ENCODE measurements at places on chromosomes 1 and 21. TPM values are rescaled to one million over a fixed set of nuclear protein-coding genes. Genes with fewer than 3 reads are reported as not detected.

GRCh38 chr21:23960769-23961168, 1646.5 kb downstream of the MRPL39 start:
- DNase-seq = no peak

- DNase-seq = no peak
These were observed 32.7 kb downstream of the TRIM11 start for GRCh38 chr1:228373681-228374571.

- no peak for DNase-seq
These were observed 17.7 kb downstream of the NBPF3 start for GRCh38 chr1:21457654-21458053.

GRCh38 chr1:56617141-56617540, 28.0 kb upstream of the PRKAA2 start:
- no peak for DNase-seq

GRCh38 chr1:172423336-172423735, 2.9 kb downstream of the C1orf105 start:
- DNase-seq = no peak

GRCh38 chr1:21497466-21498061, 11.7 kb upstream of the ALPL start:
- DNase-seq = no peak

- DNase-seq = no peak
These were observed 420.9 kb downstream of the PRDM2 start for GRCh38 chr1:14120895-14121294.

- DNase-seq = no peak
These were observed 258.8 kb downstream of the PLPP3 start for GRCh38 chr1:56320464-56321149.

- DNase-seq = no peak
These were observed 69.7 kb downstream of the NFIA start for GRCh38 chr1:61152066-61152465.

DNA sequence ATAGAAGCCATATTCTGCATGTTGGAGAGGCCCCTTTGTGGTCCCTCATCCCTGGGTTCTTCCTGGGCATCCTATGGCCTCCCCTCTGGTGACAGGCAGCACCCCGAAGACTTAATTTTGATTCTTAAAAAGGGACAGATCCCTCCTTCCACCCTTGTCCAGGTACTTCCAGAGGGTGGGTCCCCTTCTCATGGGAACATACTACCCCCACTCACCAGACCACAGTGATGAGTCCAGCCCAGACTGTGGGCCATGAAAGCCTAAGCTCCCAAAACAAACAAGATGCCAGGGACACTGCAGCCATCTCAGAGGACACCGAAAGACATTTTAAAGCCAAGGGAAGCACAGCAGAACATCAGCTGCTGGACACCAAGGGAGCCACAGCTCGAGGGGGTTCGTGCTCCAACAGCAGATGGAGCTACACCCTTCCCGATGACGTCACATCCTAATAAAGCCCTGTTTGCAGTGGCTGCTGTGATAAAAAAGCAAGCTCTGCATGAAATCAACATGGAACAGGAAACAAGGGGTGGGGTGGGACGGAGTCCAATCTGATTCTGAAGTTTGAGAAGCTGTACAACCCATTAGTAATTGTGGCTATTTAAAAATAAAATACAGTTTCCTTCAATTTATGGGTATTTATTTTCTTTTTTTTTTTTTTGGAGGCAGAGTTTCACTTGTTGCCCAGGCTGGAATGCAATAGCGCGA, 32.4 kb downstream of the GNB1 start:
- peak; percentile 98 for DNase-seq

- DNase-seq = no peak
These were observed 110.8 kb downstream of the PLXNA2 start for GRCh38 chr1:208133355-208133754.

DNA sequence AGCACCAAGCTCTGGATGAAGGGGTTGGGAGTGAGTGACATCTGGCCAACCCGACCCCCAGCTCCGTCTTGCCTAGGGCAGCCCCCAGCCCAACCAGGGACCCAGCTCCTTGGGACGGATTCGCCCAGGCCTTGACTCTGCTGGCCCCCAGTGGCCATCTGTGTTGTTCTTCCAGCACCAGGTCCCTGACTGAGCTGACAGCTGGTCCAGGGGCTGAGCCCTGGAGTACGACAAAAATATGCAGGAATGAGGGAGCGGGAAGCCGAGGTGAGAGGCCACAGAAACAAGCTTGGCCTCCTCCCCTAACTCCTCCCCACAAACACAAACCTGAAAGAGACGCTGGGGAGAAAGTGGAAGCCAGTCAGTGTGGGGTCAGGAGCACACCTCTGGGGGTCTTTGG, 55.0 kb upstream of the PAX7 start:
- DNase-seq = peak; percentile 33

Gene TRPM2
- 0.22 TPM for total RNA-seq

Gene CELF3
- total RNA-seq = not detected

Gene CFHR3
- not detected for total RNA-seq

Gene VWA5B1
- not detected for total RNA-seq

Gene AADACL4
- not detected for total RNA-seq

Gene PDE4B
- total RNA-seq = 102 TPM

Gene B3GALT2
- 3.7 TPM for total RNA-seq
